ENCODE measurements at places on chromosomes 11 and 22.

- peak; percentile 82 for DNase-seq
Measured at GRCh38 chr11:36463781-36464180, 46.3 kb downstream of the TRAF6 start.

GRCh38 chr11:90434858-90435257 is 212.0 kb upstream of the CHORDC1 start:
- no peak for DNase-seq

DNA sequence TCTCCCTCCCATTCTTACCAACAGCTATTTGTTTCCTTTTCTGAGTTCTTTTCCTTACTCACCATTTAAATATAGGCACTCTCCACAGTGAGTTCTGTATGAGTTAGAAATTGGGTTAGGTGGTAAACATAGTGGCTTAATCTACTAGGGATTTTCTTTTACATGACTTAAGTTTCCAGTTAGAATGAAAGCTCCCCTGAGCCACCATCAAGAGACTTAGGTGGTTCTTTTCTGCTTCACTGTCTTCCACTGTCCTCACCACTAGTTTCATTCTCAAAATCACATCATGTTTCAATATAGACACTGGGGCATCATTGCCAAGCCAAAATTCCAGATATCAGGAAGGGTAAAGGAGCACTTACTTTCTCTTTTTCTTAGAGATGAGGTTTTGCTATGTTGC is 9.0 kb upstream of the REXO2 start:
- DNase-seq, result no peak

DNA sequence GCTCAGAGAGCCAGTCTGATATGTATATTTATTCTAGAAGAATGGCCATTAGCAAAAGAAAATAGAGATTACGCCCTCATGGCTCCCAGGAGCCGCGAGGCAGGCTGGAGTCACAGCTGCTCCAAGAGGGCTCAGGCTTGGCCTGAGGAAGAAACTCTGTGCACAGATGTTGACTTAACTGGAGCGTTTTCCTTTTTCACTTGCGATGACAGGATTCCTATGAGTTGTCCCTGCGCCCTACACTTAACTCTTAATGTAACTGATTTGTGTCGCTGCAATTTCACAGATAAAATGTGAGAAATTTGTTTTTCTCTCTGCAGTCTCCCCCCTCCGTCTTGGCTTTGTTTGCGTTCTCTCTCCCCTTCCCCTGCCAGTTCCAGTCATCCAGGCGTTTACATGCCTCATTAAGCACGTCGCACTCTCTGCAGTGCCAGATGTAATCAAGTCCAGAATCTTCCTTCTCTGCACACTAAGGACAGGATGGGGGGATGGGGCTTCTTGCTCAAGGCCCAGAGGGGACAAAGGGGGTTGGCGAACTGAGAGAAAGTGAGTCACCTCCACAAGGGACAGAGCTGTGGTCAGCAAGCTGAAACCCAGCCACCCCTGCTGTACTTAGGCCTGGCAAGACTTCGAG is 1060.1 kb downstream of the NTM start:
- peak; percentile 69 for DNase-seq

- peak; percentile 20 for DNase-seq
Measured at GRCh38 chr11:115272925-115273324, 231.3 kb downstream of the CADM1 start.

- DNase-seq, result no peak
Measured at GRCh38 chr22:35054064-35054463, 11.9 kb upstream of the ISX start.

DNA sequence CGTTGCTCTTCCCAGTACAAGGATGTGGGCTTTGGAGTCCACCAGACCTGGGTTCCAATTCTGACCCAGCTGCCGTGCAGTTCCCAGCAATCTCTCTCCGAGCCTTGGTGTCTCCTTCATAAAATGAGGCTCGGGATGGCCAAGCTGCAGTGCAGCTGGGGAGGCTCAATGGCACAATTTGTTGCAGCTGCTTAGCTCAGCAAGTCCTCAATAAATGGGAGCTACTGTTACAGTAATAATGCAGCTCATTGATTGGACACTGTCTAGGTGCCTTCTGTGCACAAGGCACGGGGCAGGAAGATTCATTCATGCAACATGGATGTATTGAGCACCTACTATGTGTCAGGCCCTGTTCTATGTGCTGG is 37.1 kb downstream of the SHISAL1 start:
- DNase-seq, result no peak

DNA sequence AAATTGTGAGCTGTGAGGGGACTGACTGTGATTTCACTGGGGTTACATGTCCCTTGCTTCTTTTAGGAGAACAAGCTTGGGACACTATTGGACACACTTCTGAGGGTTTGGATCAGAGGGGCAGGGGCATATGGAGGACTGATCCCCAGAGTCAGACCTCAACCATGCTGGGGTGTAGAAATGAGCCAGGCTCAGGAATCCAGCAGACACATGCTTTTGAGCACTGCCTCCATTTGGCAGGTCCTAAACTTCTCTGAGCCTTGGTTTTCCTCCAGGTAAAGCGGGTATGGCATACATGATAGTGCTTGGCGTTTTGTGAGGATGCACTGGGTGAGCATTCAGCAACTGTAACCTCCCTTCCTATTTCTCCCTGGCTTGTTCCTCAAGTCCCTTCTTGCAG is 74.7 kb downstream of the ADAMTS15 start:
- DNase-seq, result no peak

DNA sequence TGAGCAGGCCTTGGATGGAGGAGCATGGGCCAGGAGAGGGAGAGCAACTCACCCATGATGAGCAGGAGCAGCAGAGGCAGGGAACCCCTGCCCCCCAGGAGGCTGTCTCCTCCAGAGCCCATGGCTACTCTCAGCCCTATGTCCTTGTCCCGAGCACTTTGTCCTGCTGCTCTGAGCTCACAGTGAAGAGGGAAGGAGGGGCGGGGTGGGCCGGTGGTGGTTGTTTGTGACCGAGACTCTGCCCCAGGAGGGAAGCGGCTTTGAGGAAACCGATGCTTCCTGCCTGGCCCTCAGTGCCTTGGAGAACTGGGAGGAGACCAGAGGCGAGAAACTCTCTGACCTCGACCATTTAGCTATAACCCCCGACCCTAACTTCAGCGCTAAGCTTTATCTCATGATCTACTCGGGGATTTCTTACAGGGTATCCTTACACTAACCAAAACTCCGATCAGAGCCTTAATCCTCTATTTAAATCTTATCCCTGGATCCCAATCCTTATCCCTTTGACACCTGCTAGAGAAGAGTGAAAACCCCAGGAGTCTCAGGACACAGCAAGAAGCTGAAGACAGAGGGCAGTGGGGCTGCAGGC is at the start of gene ROBO4:
Gene ROBO4 (minus strand): TSS at position 192 of the 589 bp plus-strand sequence. CDS start 70 bp downstream, at position 122.
- no peak for DNase-seq

- no peak for DNase-seq
Measured at GRCh38 chr11:43119275-43119970, 192.4 kb upstream of the API5 start.

GRCh38 chr11:122715548-122716440 is 60.3 kb downstream of the UBASH3B start:
- DNase-seq, result no peak

DNA sequence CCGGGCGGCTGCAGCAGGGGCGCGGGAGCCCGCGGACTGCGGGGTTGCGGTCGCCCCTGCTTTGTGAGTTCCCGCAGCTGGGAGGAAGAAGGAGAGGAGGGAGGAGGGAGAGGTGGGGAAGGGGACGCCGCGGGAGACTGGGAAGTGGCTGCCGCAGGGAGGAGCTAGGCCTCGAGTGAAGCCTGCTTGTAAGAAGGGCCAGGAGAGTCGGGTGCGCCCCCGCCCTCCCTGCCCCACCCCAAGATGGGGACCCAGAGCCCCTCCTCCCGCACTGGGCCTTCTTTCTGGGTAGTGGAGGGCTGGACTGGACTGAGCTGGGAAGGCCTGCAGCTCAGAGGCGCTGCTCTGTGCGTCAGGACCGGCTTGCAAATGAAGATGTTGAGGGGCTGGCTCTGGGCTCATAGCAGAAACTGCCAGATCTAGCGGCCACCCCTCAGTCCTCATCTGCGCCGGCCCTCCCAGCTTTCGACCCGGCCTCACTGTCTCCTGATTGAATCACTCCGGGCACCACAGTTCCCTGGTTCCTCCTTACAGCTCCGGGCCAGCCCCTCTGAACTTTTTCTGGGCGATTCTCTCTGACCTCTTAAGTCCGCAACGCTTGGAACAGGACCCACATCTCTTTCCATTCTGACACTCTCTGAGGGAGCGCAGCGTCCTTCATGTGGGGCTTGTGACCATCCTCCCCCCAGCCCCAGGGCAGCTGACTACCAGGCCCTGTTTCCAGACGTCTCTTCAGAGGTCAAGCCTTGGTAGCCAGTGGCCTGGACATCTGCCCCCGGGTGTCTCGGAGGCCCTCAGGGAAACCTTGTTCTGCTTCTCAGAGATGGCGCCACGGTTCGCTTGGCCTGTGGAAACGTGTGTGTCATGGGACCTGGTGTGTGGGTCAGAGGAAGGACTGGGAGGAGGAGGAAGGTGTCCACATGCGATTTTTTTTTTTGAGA is 21.9 kb downstream of the SERPINH1 start:
- peak; percentile 66 for DNase-seq

DNA sequence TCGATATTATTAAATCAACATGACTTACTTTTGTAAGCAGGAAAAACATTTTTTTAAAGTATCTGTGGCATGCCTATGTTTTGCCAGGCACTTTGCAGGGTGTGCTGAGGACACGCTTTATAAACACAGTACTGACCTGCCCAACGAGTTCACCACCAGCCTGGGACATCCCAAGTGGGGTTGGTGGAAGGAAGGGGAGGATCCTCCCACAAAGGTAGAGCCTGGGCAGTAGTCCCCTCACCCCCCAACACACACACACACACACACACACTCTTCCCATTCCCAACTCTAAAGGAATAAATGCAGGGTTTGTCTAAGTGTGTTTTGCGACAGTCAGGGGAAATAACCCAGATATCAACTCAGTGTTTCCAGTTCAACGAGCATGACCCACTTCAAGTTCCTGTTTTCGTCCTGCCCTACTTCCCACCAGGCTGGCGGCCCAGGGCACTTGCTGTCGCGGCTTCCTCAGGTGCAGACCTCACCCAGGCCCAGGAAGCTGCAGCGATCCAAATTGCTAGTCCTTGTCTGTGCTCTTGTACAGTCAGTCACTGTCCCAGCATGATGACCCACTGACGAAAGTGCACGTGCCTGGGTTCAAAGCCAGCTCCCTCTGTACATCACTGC is 3.1 kb downstream of the CERK start:
- no peak for DNase-seq

DNA sequence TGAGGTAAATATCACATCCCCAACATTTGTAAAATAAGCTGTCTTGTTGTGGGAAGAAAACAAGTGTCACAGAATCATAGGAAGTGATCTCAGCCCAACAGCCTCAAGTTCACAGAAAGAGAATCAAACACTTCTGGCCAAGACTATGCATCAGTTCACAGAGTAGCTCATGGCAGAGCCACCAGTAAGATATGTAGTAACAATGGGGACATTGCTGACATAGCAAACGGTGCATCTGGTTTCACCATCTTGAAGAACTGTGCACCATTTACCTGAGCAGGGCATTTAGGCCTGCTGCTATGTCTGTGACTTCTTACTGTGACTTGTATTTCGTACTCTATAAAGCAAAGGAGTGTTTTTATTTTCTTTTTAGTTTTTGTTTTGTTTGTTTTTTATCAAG is 585.3 kb upstream of the FAT3 start:
- no peak for DNase-seq

Data from fibroblast of skin of back (primary cell).